ENCODE measurements at places on chromosomes 2 and 18.

DNA sequence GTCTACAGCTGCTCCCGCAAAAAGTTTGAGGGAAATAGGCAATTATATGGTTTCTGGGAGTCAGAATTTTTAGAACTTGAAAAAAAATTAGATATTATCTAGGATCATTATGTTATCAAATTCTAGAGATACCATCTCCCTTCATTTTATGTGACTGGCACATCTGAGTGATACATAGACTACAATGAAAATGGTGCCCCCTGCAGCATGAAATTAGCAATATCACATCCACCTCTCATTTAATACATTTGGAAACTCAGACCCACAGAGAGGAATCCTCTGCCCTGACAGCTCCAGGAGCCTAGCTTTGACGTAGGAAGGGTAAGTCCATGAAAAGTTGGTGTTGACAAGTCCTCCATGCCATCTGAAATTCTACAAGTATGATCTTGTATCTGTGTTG, 381.6 kb downstream of the SUCLG1 start:
- no peak for DNase-seq

- DNase-seq, result no peak
Measured at GRCh38 chr2:241943961-241944575, 74.5 kb downstream of the RTP5 start.

GRCh38 chr18:45761512-45762114, 37.6 kb downstream of the SLC14A1 start:
- DNase-seq, result no peak

- DNase-seq, result peak; percentile 52
Measured at GRCh38 chr2:30239308-30239985, 8.1 kb downstream of the LBH start.

DNA sequence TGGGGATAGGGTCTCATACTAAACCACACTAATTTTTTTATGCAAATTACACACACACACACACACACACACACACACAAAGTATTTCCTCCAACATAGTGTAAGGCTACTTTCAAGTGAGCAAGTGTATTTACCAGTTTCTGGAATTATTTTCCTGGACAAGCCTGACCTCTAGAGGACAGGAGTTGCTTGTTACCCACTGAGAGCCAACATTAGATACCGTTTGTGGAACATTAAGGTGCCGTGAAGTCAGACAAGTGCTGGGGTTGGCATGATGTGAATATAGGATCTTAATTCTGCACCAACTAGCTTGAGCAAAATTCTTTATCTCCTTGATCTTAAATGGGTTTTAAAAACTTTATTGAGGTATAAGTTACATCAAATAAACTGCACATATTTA, 39.3 kb upstream of the SERPINB2 start:
- DNase-seq, result no peak
